Urinary bladder (tissue), 4 donors: ENCODE measurements at places on chromosomes 13 and 19. TPM values are rescaled to one million over a fixed set of nuclear protein-coding genes. Genes with fewer than 3 reads are reported as not detected.

DNA sequence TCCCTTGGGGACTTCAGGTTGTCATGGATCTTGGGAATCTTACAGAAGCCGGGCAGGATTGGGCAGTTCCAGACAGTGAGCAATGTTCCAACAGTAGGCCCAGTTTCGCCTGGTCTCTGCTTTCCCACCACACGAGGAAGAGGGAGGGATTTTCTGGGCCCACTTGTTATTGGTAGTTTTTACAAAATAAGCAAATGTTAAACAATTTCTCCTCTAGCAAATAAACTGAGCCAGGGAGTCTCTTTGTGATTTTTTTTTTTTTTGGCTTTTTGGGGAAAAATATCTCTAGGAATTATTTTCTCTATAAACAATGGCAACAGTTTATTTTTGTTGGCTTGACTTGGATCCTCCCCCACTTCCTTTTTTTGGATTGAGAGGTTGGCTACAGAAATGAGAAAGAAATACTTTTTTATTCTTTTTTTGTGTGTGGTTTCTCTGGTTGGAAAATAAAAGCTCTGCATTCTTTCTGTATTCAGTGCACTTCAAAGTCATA is 89.3 kb downstream of the TM9SF2 start:
- no peak for DNase-seq

DNA sequence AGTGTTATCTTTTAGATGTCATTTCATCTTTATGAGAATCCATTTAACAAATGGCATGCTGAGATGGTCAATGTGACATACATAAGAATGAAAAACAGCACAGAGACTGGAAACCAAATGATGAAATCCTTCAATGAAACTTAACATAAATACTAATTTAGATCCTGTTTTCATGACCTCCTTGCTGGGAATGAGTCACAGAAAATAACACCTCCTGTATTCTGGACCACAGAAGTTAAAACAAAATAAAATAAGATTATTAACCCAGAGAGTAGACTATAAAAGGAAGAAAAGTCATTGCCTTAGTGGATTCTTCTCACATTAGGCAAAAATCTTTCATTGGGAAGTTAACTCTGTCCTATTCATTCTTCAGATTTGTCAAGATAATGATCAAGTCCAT is 1.6 kb downstream of the DIAPH3 start:
- DNase-seq: no peak

The CGB3 gene
- polyA plus RNA-seq: not detected

The SBK2 gene
- polyA plus RNA-seq: not detected

DNA sequence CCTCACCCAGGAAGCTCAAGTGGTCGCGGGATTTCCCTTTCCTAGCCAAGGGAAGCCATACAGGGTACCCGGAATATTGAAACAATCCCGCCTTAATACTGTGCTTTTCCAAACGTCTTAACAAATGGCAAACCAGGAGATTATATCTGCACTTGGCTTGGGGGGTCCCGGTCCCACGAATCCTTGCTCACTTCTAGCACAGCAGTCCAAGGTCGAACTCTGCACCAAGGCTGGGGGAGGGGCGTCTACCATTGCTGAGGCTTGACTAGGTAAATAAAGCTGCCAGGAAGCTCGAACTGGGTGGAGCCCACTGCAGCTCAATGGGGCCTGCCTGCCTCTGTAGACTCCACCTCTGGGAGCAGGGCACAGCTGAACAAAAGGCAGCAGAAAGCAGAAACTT is 1644.8 kb downstream of the PCDH9 start:
- no peak for DNase-seq

- no peak for DNase-seq
Observed at GRCh38 chr13:101258071-101258470, 158.2 kb downstream of the NALCN start.

- DNase-seq: no peak
Observed at GRCh38 chr19:55437410-55437809, 5.7 kb downstream of the SHISA7 start.

DNA sequence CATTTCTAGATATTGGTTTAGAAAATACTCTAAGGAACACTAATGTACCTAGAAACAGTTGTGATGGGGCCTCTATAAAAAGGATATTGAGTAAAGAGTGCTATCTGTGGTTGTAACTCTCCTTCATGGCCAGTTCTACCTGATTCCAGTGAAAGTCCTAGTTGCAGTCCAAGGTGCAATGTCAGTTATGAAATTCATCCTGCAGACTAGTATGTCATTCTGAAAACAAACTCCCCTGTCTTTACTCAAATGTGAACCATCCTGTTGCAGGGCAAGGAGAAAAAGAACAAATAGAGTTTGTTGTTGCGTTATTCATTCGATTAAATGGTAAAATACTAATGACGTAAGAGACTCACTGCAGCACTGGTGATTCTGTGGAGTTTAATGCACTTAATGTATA is 18.3 kb upstream of the N4BP2L1 start:
- DNase-seq: no peak

DNA sequence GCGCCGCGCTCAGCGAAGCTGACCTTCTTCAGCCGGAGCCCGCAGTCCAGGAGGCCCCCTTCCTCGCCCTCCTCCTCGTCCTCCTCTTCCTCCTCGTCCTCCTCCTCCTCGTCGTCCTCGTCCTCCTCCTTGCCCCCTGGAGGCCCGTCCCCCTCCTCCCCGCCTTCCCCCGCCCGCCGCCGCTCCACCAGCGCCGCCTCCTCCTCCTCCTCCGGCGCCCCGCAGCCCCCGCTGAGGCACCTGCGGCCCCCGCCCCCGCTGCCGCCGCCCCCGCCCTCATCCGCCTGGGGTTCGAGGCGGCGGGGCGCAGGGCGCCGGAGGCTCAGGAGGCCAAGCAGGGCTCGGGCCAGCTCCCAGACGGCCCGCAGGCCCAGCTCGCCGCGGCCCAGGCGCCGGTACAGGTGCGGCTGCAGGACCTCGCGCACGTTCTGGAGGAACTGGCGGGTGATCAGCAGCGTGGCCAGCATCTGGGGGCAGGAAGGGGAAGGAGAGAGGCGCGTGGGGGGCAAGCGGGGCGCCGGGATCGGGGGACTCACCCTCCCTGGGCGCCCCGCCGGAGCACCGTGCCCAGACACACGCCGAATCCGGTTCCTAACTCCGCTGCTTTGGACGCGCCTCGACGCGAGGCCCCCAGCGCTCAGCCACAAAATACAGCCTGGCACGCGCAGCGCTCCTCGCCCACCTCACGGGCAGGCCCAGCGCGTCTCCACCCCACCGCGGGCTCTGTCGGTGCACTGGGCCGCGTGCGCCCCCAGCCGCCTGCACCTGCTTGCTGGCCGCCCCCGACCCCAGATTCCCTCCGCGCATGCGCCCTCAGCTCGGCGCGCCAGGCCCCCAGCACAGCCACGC is 5.9 kb downstream of the ANO8 start:
- no peak for DNase-seq

The EDDM13 gene
- polyA plus RNA-seq: 0.43 TPM

DNA sequence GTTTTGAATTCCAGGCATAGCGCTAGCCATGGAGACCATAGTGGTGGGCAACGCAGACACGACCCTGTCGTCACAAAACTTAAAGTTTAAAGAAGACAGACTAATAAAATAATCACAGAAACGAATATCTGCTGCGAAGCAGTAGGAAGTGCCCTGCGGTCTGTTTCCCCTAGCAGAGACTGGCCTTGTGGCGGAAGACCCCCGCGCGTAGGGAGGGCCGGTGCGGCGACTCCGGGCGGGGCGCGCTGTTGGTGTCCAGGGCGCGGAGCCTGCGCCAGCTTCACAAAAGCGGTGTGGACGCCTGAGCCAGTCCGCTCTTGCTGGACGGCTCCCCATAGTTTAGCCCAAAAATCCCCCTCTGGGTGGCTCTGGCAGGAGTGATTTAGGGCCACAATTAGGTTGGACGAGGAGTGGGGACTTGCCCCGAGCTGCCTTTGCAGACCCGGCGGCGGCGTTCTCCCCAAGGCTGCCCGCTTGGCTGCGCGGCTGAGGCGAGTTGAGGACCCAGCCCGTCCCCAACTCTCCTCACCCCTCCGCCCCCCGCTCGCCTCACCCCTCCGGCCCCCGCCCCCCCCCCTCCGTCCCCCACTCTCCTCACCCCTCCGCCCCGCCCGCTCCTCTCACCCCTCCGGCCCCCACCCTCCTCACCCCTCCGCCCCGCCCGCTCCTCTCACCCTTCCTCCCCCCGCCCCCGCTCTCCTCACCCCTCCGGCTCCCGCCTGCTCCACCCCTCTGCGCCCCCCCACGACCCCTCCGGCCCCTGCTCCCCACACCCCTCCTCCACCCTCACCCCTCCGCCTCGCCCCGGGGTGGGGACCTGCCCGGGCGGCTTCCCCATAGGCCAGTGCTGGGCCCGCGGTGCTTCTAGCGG is 14.2 kb upstream of the LATS2 start:
- DNase-seq: no peak

The MATK gene
- polyA plus RNA-seq: 1.3 TPM

- no peak for DNase-seq
Observed at GRCh38 chr19:2574478-2574931, 98.6 kb downstream of the GADD45B start.

- no peak for DNase-seq
Observed at GRCh38 chr19:33634361-33635091, 12.8 kb downstream of the CHST8 start.

GRCh38 chr19:46724468-46724867 is 7.6 kb upstream of the PRKD2 start:
- no peak for DNase-seq

- peak; percentile 15 for DNase-seq
Observed at GRCh38 chr13:74773248-74773647, 639.0 kb upstream of the KLF12 start.

The CGB5 gene
- not detected for polyA plus RNA-seq

The FCER2 gene
- polyA plus RNA-seq: 0.90 TPM

GRCh38 chr19:41447732-41448332 is 4.9 kb downstream of the ERICH4 start:
- DNase-seq: no peak

DNA sequence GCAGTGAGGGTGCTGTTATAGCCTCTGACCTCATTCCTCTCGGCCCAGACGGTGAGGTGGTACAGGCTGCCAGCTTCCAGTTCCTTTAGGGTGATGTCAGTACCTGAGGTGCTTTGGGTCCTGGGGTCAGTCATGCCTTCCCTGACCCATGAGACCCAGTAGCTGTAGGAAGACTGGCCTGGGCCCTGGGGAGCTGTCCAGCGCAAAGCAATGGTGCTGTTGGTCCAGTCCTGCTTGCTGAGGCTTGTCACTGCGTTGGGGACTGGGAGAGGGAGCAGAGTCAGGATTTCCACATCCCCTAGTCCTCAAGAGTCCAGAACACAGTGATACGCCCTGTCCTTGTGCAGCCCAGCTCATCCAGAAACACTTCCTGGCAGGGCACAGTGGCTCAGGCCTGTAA is 10.7 kb downstream of the PTPRH start:
- no peak for DNase-seq

The KL gene
- 4.1 TPM for polyA plus RNA-seq

DNA sequence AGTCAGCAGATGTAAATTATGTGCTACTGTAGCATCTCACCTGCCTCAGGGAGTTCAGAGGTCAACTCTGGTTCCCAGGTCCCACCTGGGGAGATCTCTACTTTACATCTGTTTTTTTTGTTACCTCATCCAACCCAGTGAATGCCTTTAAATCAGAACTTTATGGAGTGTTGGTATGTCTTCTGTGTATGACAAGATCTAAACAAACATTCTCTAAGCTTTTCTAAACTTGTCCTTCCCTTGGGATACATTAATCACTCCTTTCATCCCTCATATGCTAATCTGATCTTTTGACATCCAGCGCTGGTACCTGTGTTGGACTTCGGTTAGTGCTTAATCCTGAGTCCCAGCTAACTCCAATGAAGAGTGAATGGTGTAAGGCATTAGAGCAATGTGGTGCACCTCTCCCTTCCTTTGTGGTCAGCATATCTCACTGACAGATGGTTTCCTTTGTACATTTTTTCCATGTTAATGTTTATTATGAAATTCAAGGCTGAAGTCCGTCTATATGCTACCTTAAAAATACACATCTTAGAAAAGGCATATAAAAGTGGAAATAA is 213.4 kb downstream of the ABCC4 start:
- no peak for DNase-seq

The ZNF850 gene
- 1.0 TPM for polyA plus RNA-seq

DNA sequence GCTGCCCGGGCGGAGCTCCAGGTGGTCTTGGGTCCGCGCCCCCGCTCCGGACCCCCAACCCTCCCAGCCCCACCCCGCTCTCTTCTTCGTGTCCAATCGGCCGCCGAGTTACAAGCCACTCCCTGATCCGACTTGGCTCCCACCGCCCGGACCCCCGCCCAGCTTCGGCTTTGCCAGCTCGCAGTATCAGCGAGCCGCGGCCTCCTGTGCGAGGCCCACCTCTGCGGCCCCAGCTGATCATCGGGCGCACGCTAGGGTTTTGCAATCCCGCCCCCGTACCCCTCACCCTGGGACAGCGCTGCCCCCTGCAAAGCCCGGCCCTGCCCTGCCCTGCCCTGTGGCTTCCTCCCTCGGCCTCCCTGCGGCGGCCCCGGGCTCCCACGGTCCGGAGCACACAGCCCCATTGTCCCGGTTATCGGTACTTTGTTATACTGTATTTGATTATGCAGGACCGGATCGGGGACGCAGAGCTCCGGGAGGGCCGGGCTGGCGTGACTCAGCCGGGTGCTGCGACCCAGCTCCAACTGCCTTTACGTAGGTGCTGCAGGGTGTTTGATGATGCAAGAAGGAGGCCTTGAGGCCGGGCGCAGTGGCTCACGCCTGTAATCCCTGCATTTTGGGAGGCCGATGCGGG is 598 bp upstream of the LPAR2 start:
- no peak for DNase-seq

DNA sequence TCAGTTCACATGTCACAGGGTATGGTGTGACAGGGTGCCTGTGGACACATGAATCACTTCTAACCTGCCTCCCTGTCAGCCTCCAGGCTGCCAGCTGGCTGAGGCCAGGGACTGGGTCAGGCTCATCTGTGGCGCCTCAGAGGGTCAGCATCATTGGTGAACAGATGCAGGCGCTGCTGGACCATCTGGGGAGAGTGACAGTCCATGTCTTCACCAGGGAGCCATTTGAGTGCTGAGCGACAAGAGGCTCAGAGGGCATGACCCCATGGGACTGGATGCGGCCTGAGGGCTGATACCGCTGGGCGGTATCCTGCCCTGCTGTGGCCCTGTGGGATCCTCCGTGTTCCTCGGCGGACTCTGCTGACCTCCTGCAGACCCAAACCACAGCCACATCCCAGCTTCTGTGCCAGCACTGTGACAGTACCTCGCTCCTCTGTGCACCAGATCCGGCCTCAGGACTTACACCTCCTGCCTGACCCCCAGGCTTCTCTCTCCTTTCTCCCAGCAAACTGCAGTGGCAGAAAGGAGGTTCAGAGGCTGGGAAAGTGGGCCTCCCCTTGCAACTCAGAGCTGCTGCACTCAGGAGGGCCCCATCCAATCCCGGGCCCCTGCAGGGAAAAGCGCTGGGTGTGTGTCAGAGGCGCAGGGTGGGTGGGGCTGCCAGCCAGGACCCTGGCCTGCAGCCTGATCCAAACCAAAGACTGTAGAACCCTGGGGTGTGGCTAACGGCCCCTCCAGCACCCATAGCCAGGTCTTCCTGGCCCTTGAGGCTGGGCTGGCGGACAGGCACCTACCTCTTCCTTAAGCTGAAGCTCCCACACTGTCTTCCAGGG is 10.2 kb downstream of the ACTMAP start:
- no peak for DNase-seq
